Head of caudate nucleus (tissue), 42 donors: ENCODE measurements at places on chromosomes 1 and 21.

DNA sequence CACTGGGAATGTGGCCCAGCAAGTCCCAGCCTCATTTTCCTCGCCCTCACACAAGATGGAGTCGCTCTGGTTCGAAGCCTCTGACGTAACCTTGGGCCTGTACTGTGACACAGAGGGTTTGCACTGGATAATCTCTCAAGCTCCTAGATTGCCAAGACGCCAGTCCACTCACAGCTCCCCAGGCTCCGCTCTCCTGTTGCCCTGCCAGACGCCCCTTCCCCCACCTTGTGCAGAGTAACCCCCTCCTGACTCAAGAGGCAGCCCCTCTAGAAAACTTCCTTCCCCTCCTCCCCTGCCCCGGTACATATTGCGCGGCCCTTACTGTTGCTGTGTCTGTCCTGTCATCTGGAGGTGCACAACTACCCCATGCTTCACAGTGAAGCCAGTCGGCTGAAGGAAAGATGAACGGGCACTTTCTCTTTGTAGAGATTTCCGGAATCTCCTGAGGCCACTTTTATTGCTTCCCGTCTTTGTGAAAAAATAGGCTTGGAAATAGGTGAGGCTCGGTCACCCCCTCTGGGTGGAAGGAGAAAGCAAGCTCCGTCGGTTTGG is 981 bp upstream of the KIAA1614 start:
- no peak for DNase-seq

- no peak for DNase-seq
These were observed 12.2 kb downstream of the CTSS start for GRCh38 chr1:150753416-150753815.

DNA sequence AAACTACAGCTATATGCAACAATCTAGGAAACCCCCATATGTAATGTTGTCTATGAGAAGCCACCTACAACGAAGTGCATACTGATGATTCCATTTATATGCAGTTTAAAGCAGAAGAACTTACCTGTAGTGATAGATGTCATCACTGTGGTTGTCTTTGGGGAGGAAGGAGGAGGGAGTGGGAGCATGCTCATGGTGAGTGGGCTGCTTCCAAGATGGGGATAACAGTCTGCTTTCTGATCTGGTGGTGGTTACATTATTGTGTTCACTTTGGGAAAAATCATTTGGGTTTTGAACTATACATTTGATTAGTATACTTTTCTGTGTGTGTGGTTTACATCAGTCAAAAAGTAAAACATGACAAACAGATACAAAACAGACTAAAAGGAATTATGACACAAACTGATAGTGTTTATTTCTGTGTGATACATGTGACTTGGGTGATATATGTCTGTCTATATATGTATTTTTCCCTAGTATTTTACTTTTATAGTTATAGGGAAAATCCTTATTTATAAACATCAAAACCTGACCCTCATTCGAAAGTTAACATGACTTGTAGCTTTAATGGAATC is 184.7 kb downstream of the VPS13D start:
- DNase-seq = peak; percentile 31

DNA sequence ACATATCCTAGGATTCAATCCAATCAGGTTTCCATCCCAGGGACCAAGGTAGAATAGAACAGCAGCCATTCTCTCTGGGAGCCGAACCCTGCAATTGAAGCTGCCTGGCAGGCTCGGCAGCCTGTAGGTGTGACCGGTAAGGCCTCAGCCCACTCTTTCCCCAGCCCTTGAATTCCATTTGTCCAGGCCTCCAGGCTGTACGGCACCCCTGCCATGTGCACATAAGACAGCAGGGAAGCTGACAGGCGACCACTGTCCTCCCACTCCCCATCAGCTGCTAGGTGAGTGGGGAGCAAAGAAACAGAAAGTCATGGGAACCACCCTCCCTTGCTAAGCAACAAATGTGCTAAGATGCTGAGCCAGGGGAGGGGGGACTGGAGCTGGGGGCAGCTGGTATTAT is 23.0 kb downstream of the OPTC start:
- no peak for DNase-seq

DNA sequence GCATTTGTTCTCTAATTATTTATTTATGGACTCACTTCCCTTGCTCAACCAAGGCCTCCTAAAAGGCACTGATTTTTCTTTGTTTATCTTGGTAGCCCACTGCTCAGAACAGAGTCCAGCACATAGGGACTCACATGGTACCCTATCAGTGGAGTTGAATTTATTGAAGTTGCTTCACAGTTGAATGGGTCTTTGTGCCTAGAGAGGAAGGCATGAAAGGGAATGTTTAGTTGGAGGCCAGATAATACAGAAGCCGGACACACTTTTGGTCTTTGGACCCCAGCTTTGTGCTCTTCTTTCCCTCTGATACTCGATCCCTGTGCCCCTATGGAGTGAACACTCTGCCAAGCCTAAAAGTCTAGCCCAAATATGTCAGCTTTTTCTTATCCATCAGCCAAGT is 429.0 kb downstream of the PRDM2 start:
- no peak for DNase-seq

DNA sequence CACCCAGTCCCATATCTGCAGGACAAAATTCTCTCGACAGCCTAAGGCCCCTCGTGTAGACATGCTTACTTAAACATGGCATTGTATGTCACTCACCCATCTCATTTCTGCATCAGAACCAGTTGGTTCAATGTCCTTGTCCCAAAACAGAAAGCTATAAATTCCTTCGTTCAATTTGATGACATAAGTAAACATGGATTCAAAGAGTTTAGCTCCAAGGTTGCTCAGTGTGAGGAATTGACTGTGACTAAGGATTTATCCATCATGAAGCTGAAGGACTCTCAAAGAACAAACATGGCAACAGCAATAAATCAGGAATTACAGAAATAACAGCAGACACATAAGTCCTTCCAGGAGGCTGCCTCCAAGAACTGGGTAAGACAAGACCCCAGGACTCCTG is 237.2 kb downstream of the TOMM20 start:
- DNase-seq = no peak
